Naive thymus-derived CD4-positive, alpha-beta T cell (primary cell): ENCODE measurements at places on chromosomes 11 and 22. TPM values are rescaled to one million over a fixed set of nuclear protein-coding genes. Genes with fewer than 3 reads are reported as not detected.

PHOX2A gene
- total RNA-seq: not detected

LDLRAD3 gene
- total RNA-seq: 0.08 TPM

CYTH4 gene
- 227 TPM for total RNA-seq

VSIG10L2 gene
- not detected for total RNA-seq

RIBC2 gene
- 0.59 TPM for total RNA-seq

DEUP1 gene
- not detected for total RNA-seq

TMEM225 gene
- total RNA-seq: not detected

- H3K27ac ChIP-seq: no peak overlapping the region
- no peak for DNase-seq
- no peaks in the 10 kb centered on the region for H3K36me3 ChIP-seq
Measured at GRCh38 chr11:70255477-70256116, 14.9 kb upstream of the PPFIA1 start.

DNA sequence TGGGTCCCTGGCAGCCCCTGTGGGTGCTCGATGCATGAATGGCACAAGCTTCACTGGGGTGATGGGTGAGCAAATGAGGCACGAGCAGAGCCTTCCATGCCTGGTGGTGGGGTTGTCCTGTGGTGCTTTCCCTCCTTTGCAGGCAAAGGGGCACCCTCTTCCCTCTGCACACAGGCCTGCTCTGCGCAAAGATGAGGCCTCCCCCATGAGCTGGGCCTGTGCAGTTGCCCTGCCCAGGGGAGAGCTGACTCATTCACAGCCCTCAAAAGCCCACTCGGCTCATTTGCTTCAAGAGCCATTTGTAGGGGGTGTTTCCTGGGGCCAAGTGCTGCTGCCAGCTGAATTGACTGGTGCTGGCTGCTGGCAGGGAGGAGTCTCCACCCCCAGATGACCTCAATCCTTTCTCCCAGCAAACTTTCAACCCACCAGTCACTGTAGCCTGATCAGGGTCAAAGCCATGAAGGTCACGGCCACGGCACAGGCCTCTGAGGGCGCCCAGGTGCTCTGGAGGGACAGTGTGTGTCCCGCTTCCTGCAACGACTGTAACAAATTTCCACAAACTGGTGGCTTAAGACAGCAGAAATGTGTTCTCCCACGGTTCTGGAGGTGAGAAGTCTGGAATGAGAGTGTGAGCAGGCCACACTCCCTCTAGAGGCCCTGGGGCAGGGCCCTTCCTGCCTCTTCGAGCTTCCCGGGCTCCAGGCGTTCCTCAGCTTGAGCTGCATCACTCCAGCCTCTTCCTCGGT lies 48.8 kb upstream of the ANO1 start:
- H3K4me3 ChIP-seq: no peak overlapping the region
- no peaks in the 10 kb centered on the region for H3K4me1 ChIP-seq
- no peaks in the 10 kb centered on the region for H3K27me3 ChIP-seq
- no peaks in the 10 kb centered on the region for H3K36me3 ChIP-seq
- no peak overlapping the region for H3K27ac ChIP-seq
- DNase-seq: no peak

DNA sequence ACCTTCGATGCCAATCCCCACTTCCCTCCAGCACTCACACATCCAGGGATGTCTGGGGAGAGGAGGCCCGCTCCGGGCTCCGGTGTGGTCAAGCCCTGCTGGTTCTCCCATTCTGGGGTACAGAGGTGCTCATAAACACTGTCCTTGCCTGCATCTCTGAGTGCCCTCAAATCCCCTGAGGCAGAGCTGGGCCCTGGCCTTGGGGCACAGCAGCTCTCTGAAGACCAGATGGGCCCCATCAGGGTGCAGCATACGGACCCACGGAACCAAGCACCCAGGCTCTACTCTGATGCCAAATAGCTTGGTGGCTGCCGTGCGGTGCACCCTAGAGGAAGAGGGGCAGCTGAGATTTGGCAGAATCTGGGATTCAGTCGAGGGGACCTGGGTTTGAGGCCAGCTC lies 35.7 kb upstream of the NNMT start:
- no peak overlapping the region for H3K4me3 ChIP-seq
- DNase-seq: no peak
- H3K4me1 ChIP-seq: no peaks in the 10 kb centered on the region

GRCh38 chr22:39534092-39534506 lies 1.6 kb upstream of the RPS19BP1 start:
- H3K4me3 ChIP-seq: no peak overlapping the region
- no peaks in the 10 kb centered on the region for H3K27me3 ChIP-seq
- DNase-seq: no peak
- peaks cover 8% of the 10 kb centered on the region for H3K36me3 ChIP-seq

DNA sequence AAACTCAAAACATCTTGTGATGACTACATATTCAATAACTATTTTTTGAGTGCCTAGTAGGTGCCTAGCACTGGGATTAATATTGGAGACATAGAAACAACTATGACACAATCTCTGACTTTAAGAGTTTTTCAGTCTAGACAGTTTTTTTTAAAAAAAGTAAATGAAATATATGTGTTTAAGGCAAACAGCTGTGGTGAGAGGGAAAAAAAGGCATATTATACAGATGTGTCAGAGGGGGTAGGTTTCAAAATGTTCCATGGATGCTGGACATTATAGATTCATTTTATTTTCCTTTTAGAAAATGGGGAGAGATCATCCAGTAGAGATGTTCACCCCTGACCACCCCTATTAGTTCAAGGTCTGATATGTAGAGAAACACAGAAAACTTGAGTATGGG lies 90.8 kb downstream of the LUZP2 start:
- no peak overlapping the region for H3K27ac ChIP-seq
- no peak overlapping the region for H3K4me3 ChIP-seq
- H3K27me3 ChIP-seq: no peaks in the 10 kb centered on the region
- DNase-seq: no peak
- H3K36me3 ChIP-seq: no peaks in the 10 kb centered on the region

DNA sequence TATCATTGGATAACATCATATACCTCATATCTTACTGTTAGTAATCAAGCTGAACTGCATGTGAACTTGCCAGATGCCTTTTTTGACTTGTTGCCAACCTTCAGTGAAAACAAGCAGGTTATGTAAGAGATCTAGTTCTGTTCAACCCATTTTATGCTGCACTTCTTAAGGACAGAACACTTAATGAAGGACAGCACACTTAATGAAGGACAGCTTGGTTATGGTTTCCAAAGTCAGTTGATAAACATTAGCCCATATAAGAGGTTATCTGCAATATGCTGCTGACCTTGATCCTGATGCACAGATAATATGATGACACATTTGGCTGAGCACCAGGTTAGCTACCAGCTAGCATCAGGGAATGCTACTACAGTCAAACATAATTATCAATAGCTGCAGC lies 358.7 kb upstream of the PDGFD start:
- no peak overlapping the region for H3K4me3 ChIP-seq
- no peak for DNase-seq
- H3K27ac ChIP-seq: no peak overlapping the region
- H3K27me3 ChIP-seq: no peaks in the 10 kb centered on the region
- no peaks in the 10 kb centered on the region for H3K36me3 ChIP-seq

DNA sequence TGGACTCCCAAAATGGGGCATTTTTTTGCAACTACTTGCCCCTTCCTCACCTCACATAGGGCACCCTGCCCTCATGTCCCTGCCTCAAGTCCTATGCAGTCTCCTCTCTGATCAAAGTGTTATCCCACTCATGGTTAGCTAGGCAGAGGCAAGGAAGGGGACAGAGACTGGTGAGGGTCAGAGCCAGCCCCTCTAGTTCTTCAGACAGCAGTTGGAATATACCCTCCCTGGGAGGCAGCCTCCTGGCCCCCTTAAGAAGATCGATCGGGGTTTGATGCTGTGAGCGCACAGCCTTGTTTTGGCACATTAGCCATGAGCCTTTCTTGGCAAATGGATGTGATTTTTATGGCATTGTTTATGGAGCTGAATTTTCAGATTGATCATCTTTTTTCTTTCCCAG lies 436.9 kb downstream of the BUD13 start:
- H3K4me3 ChIP-seq: no peak overlapping the region
- DNase-seq: no peak
- H3K27ac ChIP-seq: no peak overlapping the region
- H3K36me3 ChIP-seq: no peaks in the 10 kb centered on the region

- no peak overlapping the region for H3K27ac ChIP-seq
- no peaks in the 10 kb centered on the region for H3K27me3 ChIP-seq
- no peak for DNase-seq
- no peak overlapping the region for H3K4me3 ChIP-seq
- H3K36me3 ChIP-seq: peaks cover 14% of the 10 kb centered on the region
Measured at GRCh38 chr22:19412478-19412877, 19.1 kb downstream of the HIRA start.

DNA sequence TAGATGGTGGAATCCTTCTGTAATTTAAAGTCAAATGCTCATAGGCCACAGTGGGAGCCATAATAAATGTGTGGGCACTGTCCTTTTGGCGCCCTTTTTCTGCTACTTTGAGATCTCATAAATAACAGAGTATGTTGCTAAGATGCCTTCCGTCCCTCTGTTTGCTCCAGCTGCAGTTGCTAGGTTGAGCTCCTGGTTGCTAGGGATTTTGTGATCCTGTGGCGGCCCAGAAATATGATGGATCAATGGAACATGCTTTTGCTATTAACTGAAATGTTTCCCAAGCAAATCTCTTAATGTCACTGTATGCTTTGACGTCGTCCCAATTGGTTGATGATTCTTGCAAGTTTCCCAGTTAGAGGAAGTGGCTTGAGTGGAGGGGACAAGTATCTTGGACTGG lies 53.5 kb downstream of the MYO18B start:
- no peaks in the 10 kb centered on the region for H3K27me3 ChIP-seq
- H3K27ac ChIP-seq: no peak overlapping the region
- no peaks in the 10 kb centered on the region for H3K4me1 ChIP-seq
- no peaks in the 10 kb centered on the region for H3K36me3 ChIP-seq
- no peak for DNase-seq
- H3K4me3 ChIP-seq: no peak overlapping the region

DNA sequence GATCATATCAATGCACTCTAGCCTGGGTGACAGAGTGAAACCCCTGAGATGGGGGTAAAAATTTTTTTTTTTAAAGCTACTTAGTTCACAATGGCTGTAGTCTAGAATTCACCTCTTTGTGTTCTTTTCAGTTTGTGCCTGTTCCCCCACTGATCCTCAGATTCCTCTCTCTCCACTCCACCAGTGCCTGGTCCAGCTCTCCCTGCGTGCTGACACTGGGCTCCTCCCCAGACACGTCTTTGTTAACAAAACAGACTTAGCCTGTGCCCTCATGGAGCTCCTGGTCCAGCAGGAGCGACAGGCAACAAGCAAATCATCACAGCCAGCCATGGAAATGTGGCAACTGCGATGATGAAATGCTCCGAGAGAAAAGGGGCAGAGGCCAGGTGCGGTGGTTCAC lies 34.0 kb downstream of the IFT27 start:
- H3K4me3 ChIP-seq: no peak overlapping the region
- H3K36me3 ChIP-seq: no peaks in the 10 kb centered on the region
- H3K27me3 ChIP-seq: no peaks in the 10 kb centered on the region
- no peak for DNase-seq
- H3K4me1 ChIP-seq: no peaks in the 10 kb centered on the region

DNA sequence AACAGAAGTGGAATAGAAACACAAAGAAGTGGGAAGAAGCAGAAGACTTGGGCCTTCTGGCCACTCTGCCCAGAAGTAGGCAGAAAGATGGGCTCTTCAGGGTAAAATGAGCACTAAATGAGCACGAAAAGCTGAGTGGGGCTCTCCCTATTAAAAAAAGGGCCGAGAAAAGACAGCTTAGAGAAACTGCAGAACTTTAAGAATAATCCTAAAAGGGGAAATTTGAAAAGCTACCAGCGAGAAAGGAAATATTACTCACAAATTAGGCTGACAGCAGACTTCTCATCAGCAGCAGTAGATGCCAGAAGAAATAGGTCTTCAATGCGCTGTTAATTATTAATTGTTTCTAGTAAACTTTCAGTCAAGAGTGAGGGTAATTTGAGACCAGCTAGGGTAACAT lies 78.2 kb downstream of the UVRAG start:
- H3K4me1 ChIP-seq: no peaks in the 10 kb centered on the region
- H3K36me3 ChIP-seq: peaks cover 4% of the 10 kb centered on the region
- H3K4me3 ChIP-seq: no peak overlapping the region
- H3K27me3 ChIP-seq: no peaks in the 10 kb centered on the region
- H3K27ac ChIP-seq: no peak overlapping the region

DNA sequence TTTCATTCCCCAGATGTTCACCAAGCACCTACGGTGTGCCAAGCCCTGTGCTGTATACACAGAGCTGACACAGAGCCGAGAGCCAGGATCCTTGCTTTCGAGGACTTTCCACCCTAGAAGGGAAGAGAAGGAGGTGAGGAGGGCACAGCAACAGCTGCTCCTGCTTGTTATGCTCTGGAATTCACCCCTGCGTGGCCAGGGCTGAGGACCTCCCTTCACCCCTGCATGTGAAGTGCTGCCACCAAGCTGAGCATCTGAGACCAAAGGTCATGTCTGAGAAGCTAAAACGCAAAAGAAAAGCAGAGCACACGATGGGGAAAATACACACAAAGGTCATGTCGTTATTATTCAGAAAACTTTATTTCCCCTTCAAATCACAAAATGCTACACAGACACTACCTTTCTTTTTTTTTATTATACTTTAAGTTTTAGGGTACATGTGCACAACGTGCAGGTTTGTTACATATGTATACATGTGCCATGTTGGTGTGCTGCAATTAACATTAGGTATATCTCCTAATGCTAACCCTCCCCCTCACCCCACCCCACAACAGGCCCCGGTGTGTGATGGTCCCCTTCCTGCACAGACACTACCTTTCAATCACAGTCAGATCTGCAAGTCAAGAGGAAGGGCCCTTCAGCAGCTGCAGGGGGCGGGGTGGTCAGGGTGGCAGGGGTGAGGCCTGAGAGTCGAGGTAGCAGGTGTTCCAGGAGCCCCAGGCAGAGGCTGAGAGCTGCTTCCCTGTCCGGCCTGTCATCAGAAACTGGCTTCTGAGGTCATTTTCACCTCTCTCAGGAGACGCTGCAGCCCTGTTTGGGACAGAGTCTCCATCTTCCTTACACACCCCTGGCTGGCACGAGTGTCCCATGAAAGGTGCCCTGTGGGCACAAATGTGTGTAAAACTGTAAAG lies 40.1 kb upstream of the PRR5 start:
- no peak for DNase-seq
- no peak overlapping the region for H3K4me3 ChIP-seq
- no peak overlapping the region for H3K27ac ChIP-seq
- H3K36me3 ChIP-seq: no peaks in the 10 kb centered on the region
- H3K27me3 ChIP-seq: no peaks in the 10 kb centered on the region
- peaks cover 31% of the 10 kb centered on the region for H3K4me1 ChIP-seq

DNA sequence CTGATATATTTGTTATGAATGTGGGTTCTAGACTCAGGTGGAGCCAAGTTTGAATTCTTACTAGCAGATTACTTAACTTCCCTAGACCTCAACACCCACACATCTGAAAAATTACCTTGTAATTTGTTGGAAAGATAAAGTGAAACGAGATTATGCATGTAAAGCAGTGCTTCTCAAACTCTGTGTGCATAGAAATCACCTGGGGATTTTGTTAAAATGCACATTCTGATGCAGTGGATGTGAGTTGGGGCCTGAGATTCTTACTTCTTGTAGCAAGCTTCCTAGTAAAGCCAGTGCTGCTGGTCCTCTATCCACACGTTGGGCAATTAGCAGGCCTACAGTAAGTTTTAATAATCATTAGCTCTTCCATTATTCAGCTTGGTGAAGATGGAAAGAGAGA lies 15.1 kb upstream of the CEP295 start:
- no peaks in the 10 kb centered on the region for H3K27me3 ChIP-seq
- H3K4me1 ChIP-seq: no peaks in the 10 kb centered on the region
- no peaks in the 10 kb centered on the region for H3K36me3 ChIP-seq
- no peak for DNase-seq
- H3K27ac ChIP-seq: no peak overlapping the region

GRCh38 chr11:62909107-62909894 lies 11.9 kb downstream of the CHRM1 start:
- no peaks in the 10 kb centered on the region for H3K27me3 ChIP-seq
- no peak overlapping the region for H3K27ac ChIP-seq
- H3K36me3 ChIP-seq: no peaks in the 10 kb centered on the region
- no peaks in the 10 kb centered on the region for H3K4me1 ChIP-seq
- DNase-seq: no peak
